AG09319 (cell line): ENCODE measurements at places on chromosomes 6 and 20.

DNA sequence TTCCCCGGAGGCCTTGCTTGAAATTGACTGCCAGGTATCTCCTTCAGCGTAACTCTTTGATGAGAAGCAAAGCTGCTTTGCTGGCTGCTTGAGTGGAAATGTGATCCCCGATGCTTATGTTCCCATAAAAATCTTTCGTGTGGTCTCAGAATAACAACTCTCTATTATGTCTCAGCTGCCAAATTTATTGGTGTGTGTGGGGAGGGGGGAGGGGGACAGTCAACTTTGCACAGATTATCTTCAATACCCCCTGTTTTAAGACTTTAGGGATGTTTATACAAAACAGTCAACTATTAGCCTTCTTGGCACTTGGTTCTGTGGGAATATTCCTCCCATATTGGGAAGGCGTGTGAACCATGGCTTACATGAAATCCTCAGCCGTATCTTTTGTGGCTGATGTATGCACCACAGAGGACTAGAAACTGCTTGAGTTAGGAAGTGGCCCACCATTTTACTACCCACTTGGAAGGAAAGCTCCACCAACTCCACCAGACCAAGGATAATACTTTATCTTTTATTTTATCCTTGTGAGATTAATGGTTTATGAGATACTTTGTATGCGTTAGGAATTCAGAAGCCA lies 101.5 kb upstream of the SLC24A3 start:
- no peak for DNase-seq

DNA sequence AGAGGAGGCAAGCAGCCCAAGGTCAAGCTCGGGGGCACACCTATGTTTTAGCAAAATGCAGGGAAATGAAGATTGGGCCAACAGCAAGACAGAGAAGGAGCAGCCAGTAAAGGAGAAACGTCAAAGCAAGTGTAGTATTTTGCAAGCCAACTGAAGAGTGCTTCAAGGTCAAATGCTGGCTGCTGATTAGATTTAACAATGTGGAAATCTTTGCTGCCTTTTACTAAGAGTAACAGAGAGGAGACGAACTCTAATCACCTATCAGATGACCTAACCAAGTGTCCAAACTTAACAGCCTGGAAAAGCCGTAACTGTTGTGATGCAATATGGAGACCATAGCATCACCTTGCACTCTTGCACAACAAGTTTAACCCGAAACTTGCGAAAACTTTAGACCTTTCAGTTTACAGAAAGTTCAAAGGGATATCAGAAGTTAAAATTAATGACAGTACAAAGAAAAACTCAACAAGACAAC lies 30.4 kb downstream of the AKIRIN2 start:
- no peak for DNase-seq

- DNase-seq, result peak; percentile 67
Measured at GRCh38 chr6:42618686-42619085, 54.9 kb downstream of the UBR2 start.

- no peak for DNase-seq
Measured at GRCh38 chr20:9635750-9636149, 121.4 kb downstream of the LAMP5 start.

DNA sequence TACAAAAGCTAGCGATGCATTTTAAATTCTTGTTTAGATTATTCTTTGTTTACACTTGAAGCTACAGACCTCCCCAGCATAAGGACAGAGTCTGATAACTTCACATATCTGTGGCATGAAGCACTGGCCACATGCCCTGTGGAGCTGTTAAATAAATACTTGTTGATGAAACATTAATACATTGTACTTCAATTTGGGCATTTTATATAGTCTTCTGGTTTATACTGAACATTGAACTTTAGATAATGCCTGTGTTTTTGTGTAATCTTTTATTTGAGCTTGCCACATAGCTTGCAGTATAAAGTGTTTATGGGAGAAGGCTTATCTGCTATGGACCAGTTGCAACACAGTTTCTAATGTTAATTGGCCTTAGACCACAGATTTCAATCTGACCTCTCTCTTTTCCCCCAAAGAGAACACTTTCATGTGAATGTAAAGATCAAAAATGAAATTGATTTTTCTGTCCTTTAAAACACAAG lies 48.2 kb downstream of the FRK start:
- DNase-seq, result no peak

GRCh38 chr20:62406635-62407176 lies 379 bp downstream of the CABLES2 start:
- no peak for DNase-seq

- DNase-seq, result no peak
Measured at GRCh38 chr6:90413867-90414266, 117.2 kb upstream of the BACH2 start.

DNA sequence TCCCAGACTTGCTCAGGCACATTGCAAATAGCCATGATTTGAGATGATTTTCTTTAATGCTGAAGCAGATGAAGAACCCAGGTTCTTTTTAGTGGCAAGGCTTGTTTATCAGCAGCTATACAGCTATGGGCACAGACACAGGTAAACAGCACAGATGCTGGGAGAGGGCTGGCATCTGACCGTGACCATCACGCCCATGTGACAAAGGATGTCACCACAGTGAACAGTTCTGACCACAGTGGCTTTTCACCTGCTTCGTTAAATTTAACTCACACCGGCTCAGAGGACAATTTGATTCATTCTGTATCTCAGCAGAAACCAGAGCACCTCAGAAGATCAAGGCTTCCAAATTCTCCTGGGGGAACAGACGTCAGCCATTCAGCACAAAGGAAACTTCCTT lies 142.6 kb downstream of the CDH26 start:
- DNase-seq, result no peak

- DNase-seq, result no peak
Measured at GRCh38 chr20:61949714-61950640, 115.7 kb downstream of the TAF4 start.

- DNase-seq, result peak; percentile 39
Measured at GRCh38 chr6:35391240-35391968, 49.0 kb downstream of the PPARD start.

GRCh38 chr6:548091-548490 lies 108.8 kb downstream of the HUS1B start:
- no peak for DNase-seq

DNA sequence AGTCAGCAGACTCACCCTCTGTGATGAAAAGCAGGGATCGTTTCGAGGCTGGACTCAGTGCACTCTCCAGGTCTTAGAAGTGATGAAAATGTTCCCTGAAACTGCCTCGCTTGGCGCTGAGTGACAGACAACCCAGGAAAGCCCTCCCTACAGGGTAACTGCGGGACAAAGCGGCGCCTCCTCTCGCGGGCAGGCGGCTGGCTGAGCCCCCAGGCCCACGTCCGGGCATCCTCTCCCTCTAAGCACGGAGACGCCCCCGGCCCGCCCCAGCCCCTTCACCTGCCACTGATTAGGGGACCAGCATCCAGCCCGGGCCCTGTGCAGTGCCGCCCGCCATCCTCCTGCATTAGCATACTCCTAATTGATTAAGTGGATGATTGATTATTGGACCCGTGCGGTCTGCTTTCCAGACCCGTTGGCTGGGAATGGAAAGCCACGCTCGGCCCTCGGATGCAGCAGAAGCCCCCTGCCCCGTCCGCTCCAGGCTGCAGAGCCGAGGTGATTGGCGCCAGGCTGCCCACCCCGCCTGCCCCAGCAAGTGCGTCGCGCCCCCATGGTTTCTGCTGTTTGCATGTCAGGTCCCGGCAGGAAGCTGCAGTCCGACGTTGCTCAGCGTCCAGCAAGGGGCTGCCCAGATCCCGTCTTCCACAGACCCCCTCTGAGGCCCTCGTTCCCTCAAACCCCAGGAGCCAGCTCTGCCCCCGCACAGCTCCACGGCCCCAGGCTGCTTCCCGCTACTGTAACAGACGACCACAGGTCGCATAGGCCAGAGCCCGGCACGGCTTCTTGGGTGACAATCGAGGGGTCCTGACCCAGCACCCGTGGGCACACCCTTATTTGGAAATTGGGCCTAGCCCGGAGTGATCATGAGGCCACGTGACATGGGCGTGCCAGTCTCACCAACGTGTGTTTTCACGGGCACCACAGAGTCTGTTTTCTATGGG lies 131.6 kb downstream of the DLL1 start:
- no peak for DNase-seq

GRCh38 chr6:107416145-107416544 lies 43.2 kb downstream of the PDSS2 start:
- no peak for DNase-seq
